ENCODE measurements at places on chromosomes 2 and 18. TPM values are rescaled to one million over a fixed set of nuclear protein-coding genes. Genes with fewer than 3 reads are reported as not detected.
A peak's percentile ranks its signal among the peaks of the same experiment; 100 is the strongest.

Gene NMUR1
- total RNA-seq = 0.08 TPM

Gene LYG1
- total RNA-seq = 0.20 TPM

DNA sequence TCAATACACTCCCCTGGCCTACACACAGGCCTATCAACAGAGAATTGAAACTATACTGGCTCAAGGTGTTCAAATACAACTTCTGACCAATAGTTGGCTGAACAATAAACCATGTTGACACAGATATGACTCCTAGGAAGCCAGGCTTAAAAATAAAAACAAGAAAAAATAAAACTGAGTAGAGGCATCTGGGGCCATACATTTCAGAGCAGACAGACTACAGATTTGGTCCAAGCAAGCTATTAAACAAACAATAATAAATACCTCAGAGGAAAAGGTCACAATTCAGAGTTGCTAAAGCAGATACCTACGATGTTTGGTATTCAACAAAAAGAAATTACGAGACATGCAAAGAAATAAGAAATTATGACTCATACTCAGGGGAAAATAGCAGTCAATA is 132.8 kb upstream of the ACVR2A start:
- ATAC-seq = no peak

Gene RAB27B
- total RNA-seq = 35.3 TPM

DNA sequence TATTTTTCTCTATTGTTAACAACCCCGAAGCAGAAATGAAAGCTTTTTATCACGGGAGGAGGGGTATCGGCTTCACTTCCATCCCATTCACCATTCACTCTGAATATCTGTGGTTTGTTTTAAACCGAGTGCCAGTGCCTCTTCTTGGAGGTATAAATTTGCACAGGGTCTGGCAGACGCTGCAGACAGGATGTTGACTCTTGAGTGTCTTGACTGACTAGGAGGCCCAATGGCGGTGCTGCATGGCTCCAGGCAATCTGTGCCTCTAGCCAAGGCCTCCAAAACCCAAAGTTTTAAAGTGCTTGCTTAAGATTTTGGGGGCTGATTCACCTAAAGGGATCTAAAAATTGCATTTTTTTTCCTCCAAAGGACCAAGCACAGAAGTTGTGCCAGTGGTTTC is 183.8 kb downstream of the LTBP1 start:
- no peak for ATAC-seq

DNA sequence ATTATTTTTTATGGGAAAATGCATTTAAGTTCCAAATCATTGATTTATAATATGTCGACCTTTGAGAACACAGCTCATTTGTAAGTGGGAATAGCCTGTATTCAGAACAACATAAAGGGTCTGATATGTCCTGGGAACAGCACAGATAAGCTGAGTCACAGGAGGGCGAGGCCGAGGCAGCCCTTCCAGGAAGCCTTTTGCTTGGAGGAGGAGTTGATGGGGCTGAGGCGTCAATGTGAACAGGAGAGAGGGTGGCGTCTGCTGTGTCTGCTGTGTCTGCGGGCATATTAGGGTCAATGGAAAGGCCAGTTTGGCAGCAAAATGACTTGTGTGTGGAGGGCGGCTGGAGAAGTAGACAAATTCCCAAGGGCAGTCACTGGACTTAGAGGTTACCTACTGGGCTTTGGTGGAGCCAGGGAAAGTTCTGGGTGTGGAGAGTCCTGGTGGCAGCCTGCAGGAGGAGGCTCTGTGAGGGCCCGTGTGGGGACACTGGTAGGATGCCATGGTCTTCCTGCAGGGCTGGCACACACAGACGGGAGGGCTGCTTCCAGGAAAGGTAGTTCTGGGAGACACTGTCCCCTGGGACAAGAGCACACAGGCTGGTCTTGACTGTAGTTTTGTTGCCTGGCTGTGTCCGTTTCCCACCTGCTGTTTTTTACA is 128.1 kb downstream of the GLI2 start:
- ATAC-seq = peak; percentile 80

DNA sequence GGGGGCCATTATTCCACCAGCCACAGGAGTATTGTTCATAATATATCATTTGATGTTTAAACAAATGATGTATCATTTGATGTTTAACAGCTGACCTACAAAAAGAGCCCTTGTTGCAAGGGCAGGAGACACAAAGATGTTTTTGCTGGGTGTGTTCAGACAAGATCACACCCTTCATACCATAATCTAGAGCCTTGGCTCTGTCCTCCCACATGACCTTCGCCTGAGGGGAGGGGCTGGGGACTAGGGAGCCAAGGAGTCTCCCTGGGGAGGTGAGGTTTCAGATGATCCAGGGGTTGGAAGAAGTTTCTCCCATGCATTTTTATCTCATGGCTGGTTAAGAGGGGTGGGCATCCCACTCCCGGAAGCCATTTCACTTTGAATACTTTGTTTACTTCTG is 33.5 kb downstream of the CDC42EP3 start:
- no peak for ATAC-seq

Gene CTAGE1
- not detected for total RNA-seq

- no peak for ATAC-seq
Observed at GRCh38 chr2:216678813-216679657, 16.3 kb downstream of the IGFBP5 start.

Gene TNFRSF11A
- total RNA-seq = 5.7 TPM

DNA sequence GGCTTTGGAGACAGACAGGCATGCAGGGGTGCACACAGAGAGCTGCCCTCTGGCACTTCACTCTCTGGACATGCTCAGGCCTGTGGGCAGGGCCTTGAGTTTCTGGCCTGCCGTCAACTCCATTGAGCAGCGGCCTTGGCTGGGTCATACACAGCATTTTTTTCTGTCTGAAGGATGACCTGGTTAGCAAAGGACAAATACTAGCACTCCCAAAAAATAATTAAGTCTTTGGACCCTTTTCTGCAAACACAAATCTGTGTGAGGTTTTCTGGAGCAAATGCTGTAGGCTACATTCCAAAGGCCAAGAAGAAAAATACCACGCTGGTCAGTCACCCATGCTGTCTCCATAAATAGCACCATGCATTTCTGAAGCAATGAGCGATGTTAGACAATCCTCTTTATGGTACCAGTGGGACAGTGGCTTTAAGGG is 124.7 kb upstream of the CTAGE1 start:
- no peak for ATAC-seq

DNA sequence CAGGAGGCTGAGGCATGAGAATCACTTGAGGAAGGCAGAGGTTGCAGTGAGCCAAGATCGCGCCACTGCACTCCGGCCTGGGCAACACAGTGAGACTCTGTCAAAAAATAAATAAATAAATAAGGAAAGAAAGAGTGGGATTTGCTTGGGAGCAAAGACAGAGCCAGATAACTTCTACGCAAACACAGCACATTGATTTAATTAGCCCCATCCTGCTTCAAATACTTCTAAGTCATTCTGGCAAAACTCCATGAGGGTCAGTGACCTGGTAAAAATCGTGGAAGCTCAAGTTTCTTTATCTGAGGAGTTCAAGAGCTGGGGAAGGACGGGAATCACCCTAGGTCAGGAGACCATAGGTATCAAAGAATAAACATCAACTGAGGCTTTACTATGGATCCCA is 70.6 kb upstream of the TCF7L1 start:
- no peak for ATAC-seq

DNA sequence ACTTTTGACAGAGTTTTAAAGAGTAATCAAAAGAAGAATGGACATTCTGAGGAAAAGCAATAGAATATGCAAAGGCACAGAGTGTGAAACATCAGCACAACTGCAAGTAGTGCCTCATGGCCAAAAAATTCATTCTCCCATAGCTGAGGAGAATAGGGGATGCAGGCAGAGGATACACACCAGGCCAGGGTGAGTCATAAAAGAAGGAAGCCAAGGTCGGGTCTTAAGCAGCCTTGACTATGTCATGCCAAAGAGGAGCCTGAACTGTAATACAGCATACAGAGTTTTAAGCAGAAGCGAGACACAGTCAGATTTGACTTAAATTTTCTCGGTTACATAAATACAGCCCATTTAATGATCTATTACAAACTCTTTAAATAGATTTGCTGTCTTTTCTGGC is 165.0 kb downstream of the LNPK start:
- peak; percentile 39 for ATAC-seq

DNA sequence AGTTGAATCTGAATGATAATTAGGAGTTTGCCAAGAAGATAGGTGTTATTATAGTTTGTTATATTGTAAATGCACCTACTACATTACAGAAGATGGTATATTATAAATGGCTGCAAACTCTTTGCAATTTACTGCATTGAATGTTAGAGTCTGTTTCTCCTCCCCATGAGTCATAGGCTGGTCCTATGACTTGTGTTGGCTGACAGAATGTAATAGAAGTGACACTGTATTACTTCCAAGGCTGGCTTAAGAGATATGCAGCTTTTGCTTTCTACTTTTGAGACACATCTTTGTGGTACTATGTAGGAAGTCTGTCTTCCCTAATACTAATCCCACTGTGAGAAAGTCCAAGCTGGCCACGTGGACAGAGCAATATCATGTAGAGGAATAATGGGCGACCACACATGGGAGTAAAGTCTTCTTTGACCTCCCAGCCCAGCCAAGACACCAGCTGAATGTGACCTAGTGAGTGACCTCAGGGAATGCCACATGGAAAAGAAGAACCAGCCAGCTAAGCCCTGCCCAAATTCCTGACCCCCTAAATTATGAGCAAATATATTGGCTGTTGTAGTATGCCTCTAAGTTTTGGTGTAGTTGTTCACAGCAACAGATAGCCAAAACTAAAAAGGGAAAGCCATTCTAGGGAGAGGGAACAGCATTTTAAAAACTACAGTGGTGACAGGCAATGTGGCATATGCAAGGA is 6.8 kb upstream of the DDX1 start:
- peak; percentile 51 for ATAC-seq

GRCh38 chr18:805755-806110 is 6.3 kb downstream of the YES1 start:
- ATAC-seq = no peak

- no peak for ATAC-seq
Observed at GRCh38 chr18:74895686-74896085, 298.0 kb downstream of the ZNF407 start.

Gene OTOS
- not detected for total RNA-seq

DNA sequence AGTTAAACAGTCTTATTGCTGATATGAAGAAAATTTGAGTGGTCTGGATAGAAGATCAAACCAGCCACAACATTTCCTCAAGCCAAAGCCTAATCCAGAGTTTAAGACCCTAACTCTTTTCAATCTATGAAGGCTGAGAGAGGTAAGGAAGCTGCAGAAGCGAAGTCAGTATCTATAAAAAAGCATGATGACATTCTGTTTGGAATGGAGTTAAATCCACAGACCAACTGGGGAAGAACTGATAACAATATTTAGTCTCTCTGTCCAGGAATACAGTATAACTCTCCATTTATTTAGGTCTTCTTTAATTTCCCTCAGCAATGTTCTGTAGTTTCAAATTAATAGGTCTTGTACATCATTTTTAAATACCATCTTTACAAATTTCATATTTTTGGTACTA is 16.0 kb downstream of the PIGN start:
- ATAC-seq = no peak

GRCh38 chr2:100334929-100335328 is 12.6 kb upstream of the LONRF2 start:
- no peak for ATAC-seq

GRCh38 chr2:214079032-214079431 is 331.8 kb upstream of the VWC2L start:
- ATAC-seq = no peak

All from esophagus mucosa (tissue), 1 donor.